Endothelial cell of umbilical vein (primary cell): ENCODE measurements at places on chromosomes 13 and 19. TPM values are rescaled to one million over a fixed set of nuclear protein-coding genes. Genes with fewer than 3 reads are reported as not detected.

Gene NAXD
- total RNA-seq = 19.9 and 22.4 TPM in 2 replicates

Gene BCAM
- 28.5 and 29.0 TPM in 2 replicates for total RNA-seq

Gene KLK3
- not detected in 2 replicates for total RNA-seq

DNA sequence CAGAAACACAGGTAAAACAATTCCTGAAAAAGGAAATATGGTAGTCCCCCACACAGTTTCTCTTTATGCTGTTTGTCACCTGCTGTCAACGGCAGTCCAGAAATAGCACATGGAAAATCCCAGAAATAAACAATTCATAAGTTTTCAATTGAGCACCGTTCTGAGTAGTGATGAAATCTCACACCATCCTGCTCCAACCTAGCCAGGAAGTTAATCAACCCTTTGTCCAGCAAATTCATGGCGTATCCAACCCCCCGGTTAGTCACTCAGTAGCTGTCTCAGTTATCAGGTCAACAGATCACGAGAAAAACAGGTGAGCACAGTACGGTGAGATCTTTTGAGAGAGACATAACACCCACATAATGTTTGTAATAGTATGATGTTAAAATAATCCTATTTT is 74.2 kb downstream of the TUBGCP3 start:
- H3K27me3 ChIP-seq = no peaks in the 10 kb centered on the region
- no peak for DNase-seq
- no peak overlapping the region for H3K27ac ChIP-seq
- no peaks in the 10 kb centered on the region for H3K4me1 ChIP-seq
- H3K36me3 ChIP-seq = peaks cover 2% of the 10 kb centered on the region
- no peak overlapping the region for H3K4me3 ChIP-seq

- DNase-seq = no peak
- no peaks in the 10 kb centered on the region for H3K4me1 ChIP-seq
- H3K36me3 ChIP-seq = no peaks in the 10 kb centered on the region
- H3K27ac ChIP-seq = no peak overlapping the region
These were observed 190.9 kb downstream of the IRS2 start for GRCh38 chr13:109595471-109595870.

DNA sequence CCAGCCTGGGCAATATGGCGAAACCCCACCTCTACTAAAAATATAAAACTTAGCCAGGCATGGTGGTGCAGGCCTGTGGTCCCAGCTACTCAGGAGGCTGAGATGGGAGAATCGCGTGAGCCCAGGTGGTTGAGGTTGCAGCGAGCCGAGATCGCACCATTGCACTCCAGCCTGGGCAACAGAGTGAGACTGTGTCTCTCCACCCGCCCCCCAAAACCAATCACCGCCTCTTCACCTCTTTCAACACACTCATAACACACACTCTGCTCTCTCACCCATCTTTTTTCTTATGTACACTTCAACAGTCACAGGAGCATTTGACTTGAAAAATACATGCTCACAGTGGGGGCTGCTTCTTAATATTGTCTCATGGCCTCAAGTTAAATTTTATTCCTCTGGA is 76.8 kb downstream of the ESD start:
- H3K36me3 ChIP-seq = peaks cover 5% of the 10 kb centered on the region
- DNase-seq = no peak
- H3K27ac ChIP-seq = no peak overlapping the region
- H3K4me3 ChIP-seq = no peak overlapping the region

Gene ZNF526
- total RNA-seq = 13.3 and 13.4 TPM in 2 replicates

GRCh38 chr19:49217382-49217781 is 59.8 kb downstream of the TRPM4 start:
- H3K4me1 ChIP-seq = no peaks in the 10 kb centered on the region
- H3K36me3 ChIP-seq = no peaks in the 10 kb centered on the region
- H3K27me3 ChIP-seq = no peaks in the 10 kb centered on the region
- H3K4me3 ChIP-seq = no peak overlapping the region
- H3K27ac ChIP-seq = no peak overlapping the region

DNA sequence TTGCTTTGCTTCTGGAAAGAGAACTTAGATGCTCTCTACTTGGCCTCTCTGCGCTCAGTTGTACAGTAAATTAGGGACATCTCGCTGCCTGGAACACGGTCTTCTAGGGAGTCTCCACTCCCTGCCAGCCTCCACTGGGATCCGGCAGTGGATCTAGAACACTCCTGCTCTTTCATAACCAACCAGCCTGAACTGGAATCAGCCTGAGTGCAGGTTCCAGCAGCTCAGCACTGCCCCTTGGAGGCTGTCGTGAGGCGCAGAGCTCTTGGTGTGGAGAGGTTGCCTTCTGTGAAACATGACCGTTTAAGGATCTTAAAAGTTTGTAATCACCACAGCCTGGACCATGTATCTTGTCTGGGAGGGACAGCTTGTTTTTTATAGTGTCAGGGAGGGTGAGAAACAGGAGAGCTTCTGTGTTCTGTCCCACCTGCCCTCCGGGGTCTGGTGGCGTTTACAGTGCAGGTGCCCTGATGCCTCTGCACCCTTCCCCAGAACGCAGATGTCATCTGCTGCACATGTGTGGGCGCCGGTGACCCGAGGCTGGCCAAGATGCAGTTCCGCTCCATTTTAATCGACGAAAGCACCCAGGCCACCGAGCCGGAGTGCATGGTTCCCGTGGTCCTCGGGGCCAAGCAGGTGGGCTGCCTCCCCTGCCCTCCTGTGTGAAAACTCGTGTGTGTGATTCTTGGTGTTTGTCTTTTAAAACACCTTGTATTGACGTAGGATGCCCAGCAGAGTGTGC is 24.8 kb downstream of the UPF1 start:
- peaks cover 16% of the 10 kb centered on the region for H3K4me1 ChIP-seq
- H3K4me3 ChIP-seq = no peak overlapping the region
- H3K36me3 ChIP-seq = peaks cover 77% of the 10 kb centered on the region
- DNase-seq = no peak

DNA sequence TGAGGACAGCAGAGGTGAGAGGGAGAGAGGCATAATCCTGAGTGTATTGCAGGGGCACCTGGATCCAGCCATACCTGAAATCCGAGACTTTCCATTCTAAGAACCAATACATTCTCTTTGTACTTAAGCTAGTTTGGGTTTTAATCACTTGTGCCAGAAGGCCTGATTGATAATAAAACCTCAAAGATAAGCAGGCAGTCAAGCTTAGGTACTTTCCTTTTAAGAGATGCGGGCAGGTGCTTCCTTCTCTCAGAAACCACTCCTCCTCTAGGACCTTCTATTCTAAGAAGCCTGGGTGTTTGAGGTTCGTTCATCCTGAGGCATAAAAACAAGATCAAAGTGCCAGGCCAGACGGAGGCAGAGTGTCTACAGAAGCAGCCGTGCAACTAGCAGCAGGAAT is 22.2 kb downstream of the FAM187B start:
- H3K27me3 ChIP-seq = no peaks in the 10 kb centered on the region
- H3K4me1 ChIP-seq = no peaks in the 10 kb centered on the region
- H3K27ac ChIP-seq = no peak overlapping the region

- no peak overlapping the region for H3K4me3 ChIP-seq
- H3K27ac ChIP-seq = no peak overlapping the region
- H3K27me3 ChIP-seq = no peaks in the 10 kb centered on the region
- DNase-seq = no peak
- H3K36me3 ChIP-seq = no peaks in the 10 kb centered on the region
These were observed 505.5 kb downstream of the DIAPH3 start for GRCh38 chr13:59658027-59658737.

DNA sequence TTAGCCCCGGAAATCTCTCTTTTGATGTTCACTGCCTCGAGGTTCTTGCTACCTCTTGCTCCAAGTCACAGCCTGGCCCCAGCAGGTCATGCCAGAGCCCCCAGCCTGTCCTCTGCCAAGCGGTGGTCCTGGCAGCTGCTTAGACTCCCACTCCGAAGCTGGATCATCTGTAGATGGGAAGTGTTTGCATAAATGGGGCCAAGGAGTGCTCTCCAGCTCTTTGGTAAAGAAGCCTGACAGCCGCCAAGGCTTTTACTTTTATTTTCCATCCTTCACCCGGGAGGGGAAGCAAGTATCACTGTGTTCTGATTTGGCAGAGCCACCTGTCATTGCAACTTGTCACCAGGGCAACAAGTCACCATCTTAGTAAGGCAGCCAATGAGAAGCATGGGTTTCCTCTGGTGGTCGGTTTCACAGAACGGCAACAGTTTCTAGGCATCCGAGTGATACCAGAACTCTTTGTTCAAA is 10.6 kb upstream of the RETN start:
- H3K36me3 ChIP-seq = no peaks in the 10 kb centered on the region
- no peaks in the 10 kb centered on the region for H3K27me3 ChIP-seq
- H3K4me3 ChIP-seq = no peak overlapping the region
- no peak for DNase-seq

- no peaks in the 10 kb centered on the region for H3K36me3 ChIP-seq
- H3K4me3 ChIP-seq = no peak overlapping the region
- peaks cover 8% of the 10 kb centered on the region for H3K4me1 ChIP-seq
- no peak for DNase-seq
- peaks cover 42% of the 10 kb centered on the region for H3K27me3 ChIP-seq
These were observed 4.9 kb downstream of the ARHGEF7 start for GRCh38 chr13:111119966-111120365.

DNA sequence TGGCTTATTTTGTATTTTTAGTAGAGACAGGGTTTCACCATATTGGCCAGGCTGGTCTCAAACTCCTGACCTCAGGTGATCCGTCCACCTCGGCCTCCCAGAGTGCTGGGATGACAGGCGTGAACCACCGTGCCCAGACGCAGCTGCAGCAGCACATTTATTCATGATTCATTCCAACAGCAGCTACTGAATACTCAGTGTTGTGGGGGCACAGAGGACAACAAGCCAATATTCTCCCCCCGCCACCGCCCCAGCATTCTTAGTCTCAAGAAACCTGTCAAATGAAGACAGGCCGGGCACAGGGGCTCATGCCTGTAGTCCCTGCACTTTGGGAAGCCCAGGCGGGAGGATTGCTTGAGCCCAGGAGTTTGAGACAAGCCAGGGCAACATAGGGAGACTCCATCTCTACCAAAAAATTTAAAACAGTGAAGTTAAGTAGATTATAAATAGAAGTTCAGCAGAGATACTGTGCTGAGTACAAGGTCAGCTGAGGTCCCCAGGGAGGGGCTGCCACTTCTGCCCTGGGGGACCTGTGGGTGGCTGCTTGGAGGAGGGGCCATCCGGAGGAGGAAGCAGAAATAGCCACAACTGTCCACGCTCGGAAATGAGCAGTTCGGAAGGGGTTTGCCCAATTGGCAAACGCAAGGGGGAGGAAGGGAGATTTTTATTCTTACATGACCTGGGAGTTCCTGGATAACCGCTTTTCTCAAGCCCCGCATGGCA is 4.3 kb downstream of the DOT1L start:
- peak overlapping the region; percentile 85 for H3K27ac ChIP-seq
- peaks cover 39% of the 10 kb centered on the region for H3K4me1 ChIP-seq
- no peaks in the 10 kb centered on the region for H3K27me3 ChIP-seq
- DNase-seq = peak; percentile 60
- H3K4me3 ChIP-seq = no peak overlapping the region

- H3K4me3 ChIP-seq = no peak overlapping the region
- DNase-seq = no peak
- H3K36me3 ChIP-seq = no peaks in the 10 kb centered on the region
- H3K27me3 ChIP-seq = no peaks in the 10 kb centered on the region
- H3K27ac ChIP-seq = no peak overlapping the region
- H3K4me1 ChIP-seq = no peaks in the 10 kb centered on the region
These were observed 7.2 kb downstream of the ZNF708 start for GRCh38 chr19:21321996-21322395.

- H3K36me3 ChIP-seq = no peaks in the 10 kb centered on the region
- H3K4me1 ChIP-seq = no peaks in the 10 kb centered on the region
- no peak overlapping the region for H3K27ac ChIP-seq
- no peak for DNase-seq
- no peaks in the 10 kb centered on the region for H3K27me3 ChIP-seq
These were observed 29.2 kb upstream of the PEPD start for GRCh38 chr19:33550768-33551167.

- peak overlapping the region; percentile 86 for H3K27ac ChIP-seq
- no peak for DNase-seq
- peaks cover 24% of the 10 kb centered on the region for H3K36me3 ChIP-seq
These were observed 581 bp downstream of the RPL18 start for GRCh38 chr19:48618278-48618915.

- no peak overlapping the region for H3K27ac ChIP-seq
- no peak for DNase-seq
- no peaks in the 10 kb centered on the region for H3K4me1 ChIP-seq
- peaks cover 4% of the 10 kb centered on the region for H3K36me3 ChIP-seq
- H3K27me3 ChIP-seq = no peaks in the 10 kb centered on the region
These were observed 96.4 kb downstream of the MBNL2 start for GRCh38 chr13:97318532-97318931.

DNA sequence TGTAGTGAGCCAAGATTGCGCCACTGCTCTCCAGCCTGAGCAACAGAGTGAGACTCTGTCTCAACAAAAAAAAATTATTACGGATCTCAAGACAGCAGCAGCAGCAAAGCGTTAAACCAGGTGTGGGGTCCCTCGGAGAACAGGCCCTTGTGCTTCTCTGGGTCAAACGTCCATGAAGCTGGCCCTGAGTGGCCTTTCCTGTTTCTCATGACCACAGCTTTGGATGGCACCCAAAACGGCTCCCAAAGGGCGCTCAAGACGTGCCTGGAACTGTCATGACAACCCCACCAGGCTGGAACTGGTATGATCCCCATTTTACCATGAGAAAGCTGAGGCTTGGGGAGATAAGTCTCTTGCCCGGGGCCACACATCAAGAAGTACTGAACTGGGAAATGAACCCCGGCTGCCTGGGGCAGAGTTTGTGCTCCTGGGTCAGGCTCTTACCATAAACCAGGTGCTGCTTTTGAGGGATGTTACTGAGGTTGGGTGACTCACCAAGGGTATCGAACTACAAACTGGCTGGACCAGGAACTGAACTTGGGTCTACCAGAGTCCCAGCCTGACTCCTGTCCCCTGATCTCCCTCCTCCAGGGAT is 11.6 kb upstream of the SAMD1 start:
- no peaks in the 10 kb centered on the region for H3K27me3 ChIP-seq
- no peak for DNase-seq
- no peak overlapping the region for H3K4me3 ChIP-seq
- no peaks in the 10 kb centered on the region for H3K4me1 ChIP-seq
- peaks cover 23% of the 10 kb centered on the region for H3K36me3 ChIP-seq
- no peak overlapping the region for H3K27ac ChIP-seq

DNA sequence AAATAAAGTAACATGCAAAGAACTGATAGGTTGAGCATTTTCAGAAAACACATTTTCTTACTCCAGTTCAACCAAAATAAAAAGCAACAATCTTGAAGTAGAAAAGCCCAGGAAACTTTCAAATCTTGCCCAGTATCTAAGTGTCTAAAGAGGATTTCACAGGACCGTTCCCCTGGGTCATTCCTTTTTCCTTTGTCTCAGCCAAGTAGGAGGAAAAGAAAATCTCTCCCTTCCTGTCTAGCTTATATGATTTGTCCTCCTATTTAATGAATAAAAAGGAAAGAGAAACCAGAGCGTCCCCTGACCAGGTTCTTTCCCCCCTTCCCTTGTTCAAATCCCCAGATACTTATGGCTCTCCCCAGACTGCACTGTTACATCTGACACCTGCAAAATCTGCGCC is 248.0 kb downstream of the KCTD12 start:
- H3K36me3 ChIP-seq = no peaks in the 10 kb centered on the region
- H3K27me3 ChIP-seq = no peaks in the 10 kb centered on the region
- no peak overlapping the region for H3K27ac ChIP-seq
- no peak for DNase-seq

Gene CGB8
- total RNA-seq = not detected in 2 replicates
